ENCODE measurements at places on chromosomes 5 and 9.

DNA sequence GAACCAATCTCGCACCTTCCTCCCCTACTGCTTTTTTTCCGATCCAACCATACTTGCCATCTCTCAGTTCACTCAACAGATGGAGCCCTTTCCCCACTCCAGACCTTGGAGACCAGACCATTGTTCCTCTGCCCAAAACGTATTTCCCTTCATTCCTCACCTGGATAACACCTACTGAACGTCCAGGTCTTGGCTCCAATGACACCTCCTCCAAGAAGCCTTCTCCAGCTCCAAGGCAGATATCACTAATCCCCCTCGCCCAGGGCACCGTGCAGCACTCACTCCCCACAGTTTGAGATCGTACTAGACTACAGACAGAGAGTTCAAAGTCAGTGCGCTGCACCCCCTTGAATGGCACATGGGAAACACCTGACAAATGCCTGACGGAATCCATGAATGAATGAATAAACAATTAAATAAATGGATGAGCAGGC, 47.1 kb upstream of the AKNA start:
- no peak for DNase-seq

DNA sequence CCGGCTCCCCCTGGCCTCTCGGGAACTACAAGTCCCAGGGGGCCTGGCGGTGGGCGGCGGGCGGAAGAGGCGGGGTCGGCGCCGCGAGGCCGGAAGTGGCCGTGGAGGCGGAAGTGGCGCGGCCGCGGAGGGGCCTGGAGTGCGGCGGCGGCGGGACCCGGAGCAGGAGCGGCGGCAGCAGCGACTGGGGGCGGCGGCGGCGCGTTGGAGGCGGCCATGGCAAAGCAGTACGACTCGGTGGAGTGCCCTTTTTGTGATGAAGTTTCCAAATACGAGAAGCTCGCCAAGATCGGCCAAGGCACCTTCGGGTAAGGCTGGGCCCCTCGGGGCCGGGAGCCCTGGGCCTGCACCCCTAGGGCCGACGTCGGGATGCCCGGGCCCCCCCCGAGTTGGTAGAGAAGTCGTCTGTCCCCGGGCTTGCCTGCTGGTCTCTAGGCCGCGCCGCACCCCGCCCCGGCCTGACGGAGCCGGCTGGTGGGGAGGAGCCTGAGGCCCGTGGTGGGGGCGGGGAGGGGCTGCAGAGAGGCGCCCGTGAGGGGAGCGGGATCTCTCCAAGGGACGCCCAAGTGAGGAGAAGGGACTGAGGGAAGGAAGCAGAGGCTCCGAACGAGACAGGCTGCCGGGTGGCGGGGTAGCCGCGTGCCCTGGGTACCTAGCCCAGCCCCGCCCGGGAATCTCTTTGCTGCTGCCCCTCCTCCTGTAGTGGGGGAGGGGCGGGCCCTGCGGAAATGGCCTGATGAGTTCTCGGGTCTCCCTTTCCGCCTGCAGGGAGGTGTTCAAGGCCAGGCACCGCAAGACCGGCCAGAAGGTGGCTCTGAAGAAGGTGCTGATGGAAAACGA, at the start of gene CDK9:
Gene CDK9 (plus strand): TSS at position 102 of the 840 bp plus-strand sequence. CDS start 115 bp downstream, at position 217.
- peak; percentile 92 for DNase-seq

DNA sequence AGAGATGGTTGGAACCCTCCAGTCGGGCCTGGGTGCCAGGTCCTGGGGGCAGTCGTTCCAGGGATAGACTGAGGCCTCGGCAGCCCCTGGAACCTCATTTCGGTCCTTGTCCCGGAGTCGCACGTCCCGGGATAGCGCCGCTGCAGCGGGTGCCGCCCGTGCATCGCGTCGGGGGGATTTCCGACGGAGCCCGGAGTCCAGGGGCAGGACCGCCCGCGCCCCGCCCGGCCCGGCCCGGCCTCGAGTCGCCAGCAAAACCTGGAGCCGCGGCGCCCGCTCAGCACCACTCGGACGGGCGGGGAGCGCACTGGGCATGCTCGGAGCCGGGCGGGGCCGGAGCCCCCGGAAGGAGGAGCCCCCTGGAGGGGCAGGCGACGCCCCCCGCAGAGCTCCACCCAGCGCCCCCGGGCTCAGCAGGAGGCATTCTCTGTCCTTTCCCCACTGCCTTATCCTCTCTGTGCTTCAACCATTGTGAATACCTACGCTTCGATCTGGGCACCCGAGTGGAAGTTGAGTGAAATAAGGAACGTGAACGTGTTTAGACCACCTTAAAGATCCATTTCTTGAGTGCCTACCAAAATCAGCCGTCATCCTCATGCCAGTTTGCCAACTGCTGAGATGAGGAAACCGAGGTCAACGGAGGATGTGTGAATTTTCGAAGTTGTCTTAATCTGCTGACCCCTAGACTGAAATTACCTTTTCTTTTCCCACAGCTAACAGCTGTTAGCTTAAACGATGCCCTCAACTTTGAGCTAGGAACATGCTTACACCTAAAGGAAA, 1.7 kb upstream of the PTPN3 start:
- no peak for DNase-seq

- no peak for DNase-seq
These were observed 2.1 kb downstream of the ITGA1 start for GRCh38 chr5:52789851-52790250.

GRCh38 chr9:98248737-98249474, 6.5 kb downstream of the TBC1D2 start:
- peak; percentile 73 for DNase-seq

- no peak for DNase-seq
These were observed 79.6 kb downstream of the PHAX start for GRCh38 chr5:126680191-126680817.

GRCh38 chr9:133103183-133103986, 17.7 kb downstream of the RALGDS start:
- peak; percentile 46 for DNase-seq

DNA sequence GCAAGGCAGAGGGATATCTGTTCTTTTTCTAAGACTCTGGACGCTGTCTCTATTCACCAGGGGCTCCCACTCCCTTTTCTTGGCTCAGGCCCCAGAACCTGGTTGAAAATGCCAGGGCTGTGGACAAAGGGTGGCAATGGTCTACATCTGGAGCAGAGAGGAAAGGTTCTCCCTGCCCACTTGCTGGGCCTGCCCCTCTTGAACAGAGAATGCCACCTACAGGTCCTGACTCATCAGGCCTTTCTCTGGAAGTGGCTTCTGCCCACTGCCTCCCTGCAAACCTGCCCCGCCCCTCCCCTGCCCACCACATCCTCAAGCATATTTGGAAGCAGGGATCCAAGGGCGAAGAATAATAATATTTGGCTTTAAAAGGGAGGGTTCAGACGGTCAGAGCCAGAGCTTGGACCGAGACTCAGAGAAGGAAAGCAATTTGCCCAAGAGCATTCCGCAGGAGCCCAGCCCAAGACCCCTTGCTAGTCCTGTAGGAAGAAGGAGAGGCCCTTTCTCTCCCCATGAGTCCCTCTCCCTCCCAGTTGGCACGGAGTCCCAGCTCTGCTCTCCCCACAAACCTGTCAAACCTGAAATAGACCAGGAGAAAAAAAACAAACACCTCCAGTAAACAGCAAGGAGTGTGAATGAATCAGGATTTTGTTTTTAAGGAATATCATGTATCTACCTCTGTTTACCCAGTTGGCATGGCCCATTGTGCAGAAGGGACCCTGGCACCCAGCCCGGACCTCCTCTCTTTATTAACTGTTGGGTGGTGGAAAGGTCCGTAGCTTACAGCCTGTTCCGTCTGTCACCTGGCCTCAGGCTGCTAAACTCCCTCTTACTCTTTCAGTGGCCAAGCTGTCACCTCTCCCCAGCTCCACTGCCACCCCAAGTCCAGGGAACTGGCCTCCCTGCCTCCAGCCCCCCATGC, 37.7 kb upstream of the STXBP1 start:
- peak; percentile 36 for DNase-seq

- no peak for DNase-seq
These were observed at the start of gene SV2C for GRCh38 chr5:76082772-76083554. SV2C (plus strand) TSS chr5:76083383; CDS start chr5:76131751, 48,368 bp downstream.

DNA sequence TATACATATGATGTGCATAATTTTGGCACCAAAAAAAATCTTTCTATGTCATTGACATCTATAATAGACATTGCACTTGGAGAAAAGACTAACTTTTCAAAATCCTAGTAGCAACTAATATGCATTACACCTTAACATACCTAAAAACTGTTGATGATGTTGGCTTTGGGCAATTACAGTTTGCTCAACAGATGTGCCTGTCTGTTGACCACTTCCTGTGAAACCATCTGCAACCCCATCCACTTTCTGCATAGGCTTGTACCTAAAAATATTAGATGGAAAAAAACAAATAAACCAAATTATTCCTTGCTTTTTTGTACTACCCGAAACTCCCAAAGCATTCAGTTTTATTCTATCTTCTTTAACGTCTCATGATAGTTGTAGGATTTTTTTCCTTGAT, 248.6 kb downstream of the RFX3 start:
- DNase-seq, result no peak

GRCh38 chr9:84371737-84372136, 31.2 kb upstream of the SLC28A3 start:
- DNase-seq, result peak; percentile 39

- no peak for DNase-seq
These were observed 83.8 kb upstream of the GNA14 start for GRCh38 chr9:77731930-77732329.

DNA sequence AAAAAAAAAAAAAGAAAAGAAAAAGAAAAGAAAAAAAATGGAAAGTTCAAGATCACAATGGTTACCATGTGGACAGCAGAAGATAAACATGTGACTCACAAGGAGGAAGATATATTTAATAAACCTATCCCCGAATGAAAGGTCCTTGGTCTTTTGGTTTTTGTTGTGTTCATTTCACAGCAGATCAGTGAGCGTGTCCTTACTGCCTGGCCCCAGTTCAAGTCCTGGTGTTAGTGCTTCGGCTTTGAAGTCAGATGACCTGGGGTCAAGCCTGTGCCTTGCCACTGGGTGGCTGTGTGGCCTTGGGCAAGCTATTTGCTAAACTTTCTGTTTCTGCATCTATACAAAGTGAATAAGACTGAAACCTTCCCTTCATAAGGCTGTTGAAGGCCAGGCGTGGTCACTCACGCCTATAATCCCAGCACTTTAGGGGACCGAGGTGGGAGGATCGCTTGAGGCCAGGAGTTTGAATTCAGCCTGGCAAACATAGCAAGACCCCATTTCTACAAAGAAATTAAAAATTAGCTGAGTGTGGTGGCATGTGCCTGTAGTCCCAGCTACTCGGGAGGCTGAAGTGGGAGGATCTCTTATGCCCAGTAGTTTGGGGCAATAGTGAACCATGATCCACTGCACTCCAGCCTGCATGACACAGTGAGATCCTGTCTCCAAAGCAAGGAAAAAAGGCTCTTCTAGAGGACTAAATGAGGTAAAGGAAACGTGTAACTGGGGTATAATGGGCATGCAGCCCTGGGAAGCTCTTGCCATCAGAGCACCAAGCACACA, 94.5 kb upstream of the SPATA31D4 start:
- DNase-seq, result no peak

- DNase-seq, result no peak
These were observed 784 bp downstream of the NLN start for GRCh38 chr5:65722575-65723403.

GRCh38 chr5:5497152-5497788, 74.8 kb downstream of the ICE1 start:
- DNase-seq, result no peak

DNA sequence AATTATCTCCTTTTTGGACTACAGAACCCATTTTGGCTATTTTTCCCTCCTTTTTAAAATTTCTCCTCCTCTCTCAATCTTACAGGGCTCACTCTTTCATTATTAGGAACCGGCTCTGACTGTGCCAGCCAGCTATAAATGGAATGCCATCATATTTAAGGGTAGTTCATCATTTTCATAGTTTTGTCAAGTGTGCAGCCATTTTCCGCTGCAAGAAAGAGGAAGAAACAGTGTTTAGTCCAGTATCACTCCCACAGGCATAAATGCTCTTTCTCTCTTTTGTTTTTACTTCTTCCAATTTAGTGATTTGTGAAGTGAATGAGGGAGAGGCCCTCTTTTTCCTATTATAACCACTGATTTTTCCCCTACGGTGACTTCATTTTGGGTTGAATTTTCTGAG, 290.0 kb downstream of the NR3C1 start:
- no peak for DNase-seq

GRCh38 chr5:132773114-132773513, 3.9 kb downstream of the SEPTIN8 start:
- DNase-seq, result no peak

GRCh38 chr9:98547606-98548005, 161.1 kb downstream of the GABBR2 start:
- DNase-seq, result no peak

- DNase-seq, result no peak
These were observed 6.9 kb upstream of the RIC1 start for GRCh38 chr9:5622016-5622415.

DNA sequence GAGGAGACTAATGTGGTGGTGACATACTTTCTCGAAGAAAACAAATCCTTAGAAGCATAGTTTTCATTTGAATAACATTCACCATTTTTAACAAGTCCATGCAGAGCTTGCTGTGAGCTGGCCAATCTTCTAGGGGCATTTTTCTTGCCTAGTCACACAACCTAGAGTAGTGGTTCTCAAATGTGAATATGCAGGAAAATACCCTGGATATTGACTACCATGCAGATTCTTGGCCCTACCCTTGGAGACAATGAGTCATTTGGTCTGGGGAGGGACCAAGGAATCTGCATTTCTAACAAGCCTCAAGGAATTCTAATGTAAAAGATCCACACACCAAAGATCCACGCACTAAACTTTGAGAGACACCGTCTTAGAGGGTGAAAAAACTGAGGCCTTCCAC, 23.5 kb downstream of the GDNF start:
- DNase-seq, result no peak

DNA sequence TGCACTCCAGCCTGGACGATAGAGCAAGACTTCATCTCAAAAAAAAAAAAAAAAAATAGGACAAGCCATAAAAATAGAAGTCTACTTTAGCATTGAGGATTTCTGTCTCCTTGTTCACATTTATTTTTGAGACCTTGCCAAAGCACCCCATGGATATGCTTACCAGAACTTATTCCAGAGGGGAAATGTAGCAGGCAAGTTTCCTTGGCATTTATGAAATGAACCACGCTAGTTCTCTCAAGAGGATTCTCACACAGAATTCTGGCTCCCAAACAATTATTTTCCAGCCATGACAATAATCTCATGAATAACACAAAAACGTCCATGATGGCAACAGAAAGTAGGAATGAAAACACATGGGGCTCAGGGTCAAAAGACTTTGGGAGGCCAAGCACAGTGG, 23.4 kb upstream of the GPX8 start:
- DNase-seq, result no peak
